Fibroblast of villous mesenchyme (primary cell): ENCODE measurements at places on chromosomes 11 and 22. TPM values are rescaled to one million over a fixed set of nuclear protein-coding genes. Genes with fewer than 3 reads are reported as not detected.

Gene DBX1
- total RNA-seq = not detected in 2 replicates

Gene SLC5A1
- not detected in 2 replicates for total RNA-seq

Gene TPBGL
- not detected in 2 replicates for total RNA-seq

Gene SLC1A2
- total RNA-seq = 18.7 and 23.7 TPM in 2 replicates

Gene OR2AT4
- total RNA-seq = not detected in 2 replicates

Gene IL18
- total RNA-seq = 1.6 and 2.2 TPM in 2 replicates

Gene DRG1
- total RNA-seq = 75.4 and 92.8 TPM in 2 replicates

Gene OR51I1
- under 0.01 TPM in 1 of 2 replicates, not detected in the other for total RNA-seq

Gene KRTAP5-11
- not detected in 2 replicates for total RNA-seq

Gene DYNC2H1
- 39.0 and 44.9 TPM in 2 replicates for total RNA-seq

Gene PRODH
- not detected in 2 replicates for total RNA-seq

Gene NXPE2
- not detected in 2 replicates for total RNA-seq

Gene NOX4
- 5.2 and 9.3 TPM in 2 replicates for total RNA-seq

- DNase-seq = no peak
These were observed 14.2 kb upstream of the ST14 start for GRCh38 chr11:130145311-130145812.

GRCh38 chr11:64857485-64857884 is 13.0 kb upstream of the CDC42BPG start:
- no peak for DNase-seq

DNA sequence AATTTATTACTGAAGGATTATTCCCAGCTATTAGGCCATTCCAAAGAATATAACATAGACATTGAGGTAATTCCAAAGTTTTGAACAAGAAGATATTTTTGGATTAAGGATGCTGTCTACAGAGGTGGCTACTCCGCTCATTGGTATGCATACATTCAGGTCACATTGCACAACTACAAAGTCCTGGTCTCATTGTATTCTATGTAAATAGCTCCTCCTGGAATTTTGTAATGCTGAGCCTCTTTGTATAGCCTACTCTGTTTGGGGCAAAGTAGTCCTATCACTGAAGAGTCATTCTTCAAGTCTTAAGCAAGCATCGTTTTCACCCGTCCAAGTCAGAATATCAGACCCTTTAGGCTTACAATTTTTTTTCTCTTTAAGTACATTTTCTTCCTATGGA is 142.4 kb downstream of the KIF18A start:
- no peak for DNase-seq

DNA sequence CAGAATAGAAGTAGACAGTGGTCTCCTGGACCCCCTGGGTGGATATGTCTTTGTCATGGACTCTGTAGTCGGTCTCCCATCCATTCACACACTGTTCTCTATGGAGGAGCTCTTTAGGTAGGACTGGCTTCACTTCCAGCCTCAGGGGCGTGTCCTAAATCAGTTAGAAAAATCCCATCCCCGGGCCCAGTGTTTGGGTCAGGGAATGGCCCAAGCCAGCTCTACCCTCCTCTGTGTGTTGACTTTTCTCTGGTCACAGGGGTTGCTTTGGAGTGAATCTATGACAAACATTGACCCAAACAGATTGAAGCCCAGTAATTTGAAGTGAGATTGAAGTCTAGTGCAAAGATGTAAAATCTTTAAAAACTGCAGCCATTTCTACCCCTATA is 34.0 kb downstream of the WEE1 start:
- no peak for DNase-seq

DNA sequence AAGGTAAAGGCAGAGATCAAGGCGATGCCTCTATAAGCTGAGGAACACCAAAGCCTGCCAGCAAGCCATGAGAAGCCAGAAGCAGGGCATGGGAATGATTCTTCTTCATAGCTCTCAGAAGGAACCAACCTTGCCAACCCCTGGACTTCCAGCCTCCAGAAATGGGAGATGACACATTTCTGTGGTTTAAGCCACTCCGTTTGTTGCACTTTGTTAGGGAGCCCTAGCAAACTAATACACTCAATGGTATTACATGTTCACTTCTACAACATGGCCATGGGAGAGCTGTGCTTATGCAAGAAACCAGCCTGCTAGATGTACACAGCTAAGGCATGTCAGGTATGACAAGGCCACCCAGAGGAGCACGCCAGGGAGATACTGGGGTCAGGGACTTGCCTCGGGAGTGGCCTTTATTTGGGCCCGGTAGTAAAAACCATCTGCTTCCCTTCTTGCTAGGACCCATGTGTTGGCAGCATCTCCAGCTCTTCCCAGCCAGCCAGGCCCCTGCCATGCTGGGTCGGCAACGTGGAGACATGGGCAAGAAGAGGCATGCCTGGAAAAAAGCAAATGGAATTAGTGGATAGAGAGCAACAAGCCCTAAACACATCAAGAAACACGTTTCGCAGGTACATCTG is 3.6 kb downstream of the C11orf16 start:
- peak; percentile 51 for DNase-seq

DNA sequence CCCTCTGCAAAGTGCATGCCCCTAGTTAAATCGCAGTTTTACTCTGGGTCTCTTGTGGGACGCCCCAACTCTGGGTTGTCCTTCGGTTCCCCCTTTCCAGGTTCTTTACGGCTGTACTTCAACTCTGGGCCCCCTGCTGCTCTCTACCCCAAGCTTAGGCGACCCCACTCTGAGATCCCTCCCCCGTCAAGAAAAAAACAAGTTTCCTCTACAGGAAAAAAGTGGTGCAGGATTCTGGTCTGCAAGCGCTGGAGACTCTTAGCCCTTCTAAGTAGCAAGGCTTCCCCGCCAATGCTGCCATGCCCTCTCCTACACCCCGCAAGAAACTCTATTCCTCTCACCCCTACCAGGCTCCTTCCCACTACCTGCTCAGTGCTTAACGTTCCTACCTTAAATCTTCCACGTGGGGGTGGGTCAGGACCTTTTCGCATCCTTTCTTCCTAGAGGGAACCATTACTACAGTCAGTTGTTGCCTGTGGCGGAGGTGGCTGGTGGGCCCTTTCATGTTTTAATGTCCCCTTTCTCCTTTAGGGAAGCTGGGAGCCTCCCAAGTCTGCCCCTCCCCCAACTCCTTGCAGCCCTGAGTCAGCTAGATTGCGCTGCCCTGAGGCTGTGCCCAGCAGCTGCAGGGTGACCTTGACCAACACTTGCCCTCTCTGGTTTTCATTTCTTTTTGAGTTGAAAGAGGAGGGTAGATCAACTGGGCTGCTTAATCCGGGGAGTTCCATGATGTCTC is 1.4 kb downstream of the NEFH start:
- DNase-seq = peak; percentile 16

- DNase-seq = no peak
These were observed 34.5 kb downstream of the CTSC start for GRCh38 chr11:88303037-88303436.

DNA sequence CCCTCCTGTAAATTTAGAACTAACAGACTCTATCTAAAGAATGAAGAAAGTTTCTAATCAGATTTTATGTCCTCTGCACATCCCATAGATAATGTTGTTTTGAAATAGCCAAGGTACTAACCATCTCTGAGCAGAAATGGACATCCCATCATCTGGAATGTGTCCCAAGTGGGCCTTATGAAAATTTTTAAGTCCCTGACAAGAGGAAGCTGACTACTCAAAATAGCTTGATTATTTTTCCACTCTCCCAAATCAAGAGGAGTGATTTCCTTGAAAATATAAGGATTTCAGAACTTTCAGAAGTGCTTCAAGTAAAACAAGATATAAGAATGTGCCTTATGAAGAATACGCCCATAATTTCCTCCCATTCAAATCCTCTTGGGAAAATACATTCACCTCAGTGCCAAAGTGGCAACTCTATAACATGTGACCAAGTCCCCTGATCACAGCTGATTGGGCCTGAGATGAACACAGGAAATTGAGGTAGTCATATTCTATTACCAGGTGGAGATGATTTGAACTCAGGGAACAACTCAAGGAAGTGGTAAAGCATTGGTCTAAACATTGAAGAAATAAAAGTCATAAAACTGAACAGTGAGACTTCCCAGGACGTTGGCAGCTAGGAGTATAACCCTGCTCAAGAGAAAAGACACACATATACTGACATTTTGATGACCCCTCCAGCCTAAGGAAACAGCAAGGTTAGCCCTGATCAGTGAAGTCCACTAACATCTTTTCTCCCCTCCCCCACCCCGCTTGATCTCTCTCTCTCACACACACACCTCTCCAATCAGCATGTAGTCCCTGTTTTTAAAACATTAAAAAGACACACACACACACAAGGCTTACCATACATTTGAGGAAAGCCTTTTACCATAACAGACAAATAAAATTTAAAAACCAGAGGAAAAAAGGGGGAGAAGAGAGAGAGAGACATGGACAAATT is 70.8 kb upstream of the TEAD1 start:
- DNase-seq = peak; percentile 63

DNA sequence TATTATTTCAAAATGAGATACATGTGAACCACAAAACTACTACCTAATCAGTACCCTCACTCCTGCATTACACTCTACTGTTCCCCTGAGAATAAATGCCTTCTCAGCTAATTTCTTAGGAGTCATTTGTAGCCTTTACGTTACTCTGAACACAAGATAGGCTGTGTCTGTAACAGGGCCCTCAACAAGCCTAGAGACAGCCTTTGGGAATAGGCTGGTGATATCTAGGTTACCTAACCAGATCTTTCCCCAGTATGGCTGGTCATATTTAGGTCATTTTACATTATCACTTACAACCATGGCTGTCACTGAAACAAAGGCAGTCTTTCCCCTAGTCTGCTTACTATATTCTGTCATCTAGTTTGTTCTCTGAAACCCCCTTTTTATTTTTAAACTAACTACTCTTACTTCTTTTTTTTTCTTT is 14.2 kb downstream of the ATM start:
- DNase-seq = no peak

GRCh38 chr22:48089601-48090331 is 1327.3 kb downstream of the TBC1D22A start:
- DNase-seq = peak; percentile 6

DNA sequence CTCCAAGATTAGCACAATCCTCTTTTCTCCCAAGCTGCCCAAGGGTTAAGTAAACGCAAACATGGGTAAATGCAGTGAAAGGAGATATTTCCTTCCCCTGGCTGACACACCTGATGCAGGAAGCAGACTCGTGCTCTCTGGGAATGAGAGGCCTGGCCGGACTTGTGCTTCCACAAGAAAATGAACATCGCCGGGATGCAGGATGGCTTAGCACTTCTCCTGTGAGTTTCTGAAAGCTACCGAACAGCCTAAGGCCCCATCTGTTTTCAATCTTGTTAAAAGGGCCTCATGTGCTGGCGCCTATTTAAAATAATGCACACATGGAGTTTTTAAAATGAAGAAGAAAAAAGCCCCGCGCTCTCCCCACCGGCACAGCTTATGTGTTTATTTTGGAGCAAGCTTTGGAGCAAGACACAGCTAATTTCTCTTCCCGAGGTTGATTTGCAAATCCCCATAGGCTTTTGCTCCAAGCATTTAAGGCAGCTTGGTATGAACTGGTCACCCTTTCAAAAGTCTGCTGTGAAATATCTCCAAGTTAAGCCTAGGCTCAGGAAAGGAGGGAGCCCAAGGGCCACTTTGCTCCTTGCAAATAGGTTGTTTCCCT is 100.9 kb downstream of the SYN3 start:
- peak; percentile 5 for DNase-seq

DNA sequence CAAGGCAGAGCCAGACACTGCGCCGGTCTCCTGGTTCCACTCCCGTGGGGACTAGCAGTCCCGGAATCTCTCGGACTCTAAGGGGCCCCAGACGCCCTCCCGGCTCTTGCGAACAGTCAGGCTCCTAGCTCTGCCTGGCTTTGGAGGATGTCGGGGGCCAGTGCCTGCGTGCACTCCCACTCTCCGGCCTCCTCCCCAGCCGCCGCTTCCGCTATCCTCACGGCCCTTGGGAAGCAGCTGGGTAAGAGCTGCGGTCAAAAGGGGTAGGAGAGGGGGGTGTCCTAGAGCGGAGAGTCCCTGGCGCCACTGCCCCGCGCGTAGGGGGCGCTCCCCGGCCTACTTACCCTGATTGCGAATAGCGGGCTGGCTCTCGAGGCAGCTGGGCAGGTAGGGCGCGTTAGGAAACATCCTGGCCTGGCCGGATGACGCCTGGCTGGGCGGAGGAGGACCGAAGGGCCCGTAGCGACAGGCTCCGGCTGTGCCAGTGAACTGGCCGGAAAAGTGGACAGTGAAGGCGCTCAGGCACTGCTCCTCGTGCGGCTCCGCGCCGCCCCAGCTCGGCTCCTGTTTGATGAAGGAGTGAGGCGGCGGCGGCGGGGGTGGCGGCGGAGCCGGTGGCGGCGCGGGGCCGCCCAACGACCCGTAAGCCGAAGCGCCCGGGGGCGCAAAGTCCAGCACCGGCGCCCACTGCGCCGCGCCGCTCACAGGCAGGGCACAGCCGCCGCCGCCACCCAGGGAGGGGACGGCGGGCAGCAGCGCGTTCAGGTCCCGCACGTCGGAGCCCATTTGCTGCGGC is 785 bp downstream of the WT1 start:
- DNase-seq = no peak

DNA sequence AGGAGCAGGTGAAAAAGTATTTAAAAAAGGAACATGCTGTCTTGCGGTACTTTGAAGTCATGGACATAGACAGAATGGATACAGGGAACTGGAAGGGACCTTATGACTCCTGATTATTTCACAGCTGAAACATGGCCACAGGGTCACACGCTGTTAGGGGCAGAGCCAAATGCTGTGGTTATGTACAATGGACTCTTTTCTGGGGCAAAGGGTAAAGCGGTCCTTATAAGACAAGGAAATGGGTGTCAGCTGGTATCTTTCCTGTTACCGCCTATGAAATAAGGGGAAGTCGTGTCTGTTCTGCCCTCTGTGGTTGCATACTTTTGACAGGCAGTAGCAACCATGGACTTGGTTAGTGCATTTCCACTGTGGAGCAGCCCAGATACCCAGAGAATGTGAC is 12.8 kb upstream of the ST14 start:
- DNase-seq = no peak

DNA sequence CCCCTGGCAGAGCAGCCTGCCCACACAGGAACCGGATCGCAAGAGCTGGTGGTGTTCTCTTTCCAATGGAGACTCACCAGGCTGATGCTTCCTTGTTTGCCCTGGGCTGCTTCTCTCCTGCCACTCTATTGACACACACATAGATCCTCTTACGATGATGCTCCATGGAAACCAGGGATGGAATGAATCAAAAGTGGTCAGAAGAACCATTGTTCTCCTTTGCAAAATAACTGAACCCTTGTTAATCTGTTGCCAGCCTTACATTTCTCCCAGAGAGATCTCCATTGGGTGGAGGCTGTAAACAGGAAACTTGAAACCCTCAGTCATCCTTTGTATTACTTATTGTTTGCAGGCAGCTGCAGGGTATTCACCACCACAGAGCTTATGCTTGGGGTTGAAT is 24.6 kb upstream of the LDLRAD3 start:
- no peak for DNase-seq

DNA sequence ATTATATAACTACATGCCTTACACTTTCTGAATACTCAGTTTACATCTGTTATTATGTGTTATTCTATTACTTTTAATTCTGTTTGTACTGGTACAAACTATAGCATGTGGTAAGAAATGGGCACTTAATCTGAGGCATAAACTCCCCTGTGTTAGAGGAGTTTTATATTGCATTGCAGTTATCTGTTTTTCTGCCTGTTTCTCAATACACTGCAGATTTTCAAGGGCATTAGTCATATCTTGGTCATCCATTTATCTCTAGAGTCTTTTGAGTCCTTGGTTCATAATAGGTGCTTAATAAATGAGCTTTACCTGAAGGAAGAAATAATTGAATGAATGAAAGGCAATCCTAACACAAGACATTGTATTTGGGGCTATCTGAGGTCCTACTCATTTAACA is 182.9 kb upstream of the CTSC start:
- peak; percentile 62 for DNase-seq

- no peak for DNase-seq
These were observed 40.5 kb downstream of the GRAMD4 start for GRCh38 chr22:46660604-46661201.
